Activated naive CD8-positive, alpha-beta T cell treated with anti-CD3 and anti-CD28 coated beads, Interleukin-2, amount 50 U/mL, for 16 hours (primary cell): ENCODE measurements at places on chromosomes 3 and 15.

GRCh38 chr3:49606427-49606826 lies 52.1 kb downstream of the BSN start:
- no peak for DNase-seq

DNA sequence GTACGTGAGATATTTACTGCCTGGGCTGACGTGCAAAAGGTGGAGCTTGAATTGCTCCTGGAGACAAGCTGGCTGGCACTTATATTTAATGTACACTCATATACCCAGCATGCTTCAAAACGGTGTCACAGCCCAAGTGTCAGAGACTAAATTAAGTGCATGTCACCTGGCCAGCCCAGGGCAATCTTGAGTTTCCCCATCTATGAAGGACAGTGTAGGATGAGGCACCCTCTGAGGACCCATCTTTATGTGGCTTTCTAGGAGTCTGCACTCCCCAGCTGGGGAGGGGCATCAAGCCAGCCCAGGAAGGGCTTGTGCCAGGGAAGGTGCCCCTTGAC lies 5.3 kb downstream of the LRRC15 start:
- DNase-seq = no peak

DNA sequence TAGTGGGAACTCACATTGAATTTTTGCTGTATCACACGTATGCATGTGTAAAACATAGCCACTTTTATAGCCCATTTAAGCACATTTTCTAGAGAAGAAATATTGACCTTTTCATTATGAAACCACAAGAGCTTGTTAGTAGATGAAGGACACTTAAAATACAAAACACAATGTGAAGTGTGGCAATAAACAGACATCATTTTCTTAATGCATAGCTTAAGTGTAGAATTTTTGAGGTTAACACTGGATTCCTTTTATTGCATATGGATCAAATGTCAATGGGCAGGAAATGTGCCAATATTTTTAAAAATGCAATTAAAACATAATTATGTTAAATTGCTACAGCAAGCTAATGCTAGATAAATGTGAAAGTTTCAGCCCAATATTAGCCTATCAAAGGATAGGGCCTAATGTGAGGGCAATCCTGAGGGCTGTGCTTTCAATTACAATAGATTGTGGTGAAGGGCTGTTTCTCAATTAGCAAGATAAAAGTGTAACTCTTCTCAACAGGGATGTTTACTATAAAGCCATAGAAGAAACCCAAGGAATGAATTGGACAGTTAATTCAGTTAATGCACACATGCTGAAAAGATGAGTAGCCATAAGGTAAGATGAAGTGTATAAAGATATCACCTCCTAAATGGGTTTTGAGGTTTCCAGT lies 489.0 kb upstream of the CDIN1 start:
- no peak for DNase-seq

DNA sequence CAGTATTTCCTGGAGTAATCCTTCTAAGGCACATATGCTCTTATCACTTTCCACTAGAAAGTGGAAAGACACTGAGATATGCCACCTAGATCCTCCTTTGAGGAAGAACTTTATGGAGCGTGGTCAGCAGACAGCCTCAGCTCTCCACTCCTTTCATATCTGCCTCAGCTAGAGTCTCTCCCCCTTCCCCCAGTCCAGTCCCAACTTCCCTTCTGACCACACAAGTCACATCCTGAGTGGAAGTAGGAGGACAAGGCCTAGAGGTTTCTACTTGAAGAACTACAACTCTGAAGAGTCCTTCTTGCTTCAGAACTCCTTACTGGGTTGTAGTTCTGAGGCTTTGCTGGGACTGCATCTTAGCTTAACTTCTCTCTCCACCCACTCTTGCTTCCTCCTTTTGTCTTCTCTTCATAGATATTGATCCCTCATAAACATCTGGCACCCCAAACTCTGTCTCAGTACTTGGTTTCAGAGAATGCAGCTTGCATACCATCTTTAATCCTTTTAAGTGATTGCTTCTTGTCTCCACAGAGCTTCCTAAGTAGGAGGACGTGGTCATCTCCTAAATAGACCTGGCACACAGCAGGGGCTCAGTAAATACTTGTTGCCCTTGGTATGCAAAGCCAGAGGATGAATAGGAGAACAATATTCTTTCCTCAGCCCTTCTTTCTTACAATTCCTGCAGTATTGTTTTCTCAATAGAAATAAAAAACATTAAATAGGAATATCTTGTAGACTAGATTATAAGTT lies 109.6 kb downstream of the OXSM start:
- DNase-seq = no peak
